EH (cell line): ENCODE measurements at places on chromosomes 4 and X.

DNA sequence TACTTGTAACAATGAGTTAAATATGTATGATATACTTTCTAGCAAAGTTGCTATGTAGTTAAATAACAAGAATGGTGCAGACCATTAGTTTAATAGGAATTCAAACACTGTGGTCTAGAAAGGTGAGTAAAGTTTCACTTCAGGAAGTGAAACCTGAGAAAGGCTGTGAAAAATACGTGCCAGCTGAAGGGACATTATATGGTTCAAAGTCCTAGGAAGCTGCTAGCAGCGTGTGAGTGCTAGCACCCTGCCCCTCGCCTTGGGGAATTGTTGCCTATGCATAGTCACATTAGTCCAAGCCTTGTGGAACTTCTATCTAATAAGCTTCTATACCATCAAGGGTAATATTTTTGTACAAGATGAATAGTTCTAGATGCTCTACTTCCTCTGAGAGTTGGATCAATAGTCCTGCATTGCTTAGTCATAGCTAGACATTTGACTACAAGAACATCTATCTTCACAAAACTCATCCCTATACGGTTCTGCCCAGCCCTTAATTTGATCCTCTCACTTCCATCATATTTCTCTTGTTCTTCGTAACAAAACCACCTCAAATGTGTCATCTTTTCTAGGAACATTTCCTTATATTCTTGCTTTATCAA lies 45.8 kb upstream of the ARSJ start:
- DNase-seq = no peak

- DNase-seq = peak; percentile 93
Observed at GRCh38 chr4:185219551-185220344, 10.3 kb downstream of the SNX25 start.

GRCh38 chr4:11532138-11532537 lies 103.4 kb upstream of the HS3ST1 start:
- DNase-seq = no peak

- DNase-seq = no peak
Observed at GRCh38 chr4:113566015-113566795, 195.3 kb downstream of the CAMK2D start.

DNA sequence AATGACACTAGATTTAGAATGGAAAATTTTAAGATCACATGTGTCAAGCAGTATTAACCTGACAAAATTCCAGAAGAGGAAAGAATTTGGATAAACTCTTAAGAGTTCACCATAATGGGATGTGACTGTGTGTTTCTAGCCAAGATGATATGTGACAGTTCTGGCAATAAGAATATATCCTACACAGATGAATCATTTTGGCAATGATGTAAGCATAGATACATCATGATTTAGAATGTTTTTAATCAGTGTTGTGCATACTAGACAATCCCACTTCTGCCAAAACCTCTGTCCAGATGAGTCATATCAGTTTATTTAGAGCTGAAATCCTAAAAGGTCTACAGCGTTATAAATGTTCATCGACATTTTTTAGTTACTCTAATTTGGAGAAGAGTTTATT lies 48.8 kb downstream of the PTCHD1 start:
- peak; percentile 25 for DNase-seq

GRCh38 chrX:108138814-108139702 lies 47.5 kb downstream of the ATG4A start:
- peak; percentile 8 for DNase-seq

DNA sequence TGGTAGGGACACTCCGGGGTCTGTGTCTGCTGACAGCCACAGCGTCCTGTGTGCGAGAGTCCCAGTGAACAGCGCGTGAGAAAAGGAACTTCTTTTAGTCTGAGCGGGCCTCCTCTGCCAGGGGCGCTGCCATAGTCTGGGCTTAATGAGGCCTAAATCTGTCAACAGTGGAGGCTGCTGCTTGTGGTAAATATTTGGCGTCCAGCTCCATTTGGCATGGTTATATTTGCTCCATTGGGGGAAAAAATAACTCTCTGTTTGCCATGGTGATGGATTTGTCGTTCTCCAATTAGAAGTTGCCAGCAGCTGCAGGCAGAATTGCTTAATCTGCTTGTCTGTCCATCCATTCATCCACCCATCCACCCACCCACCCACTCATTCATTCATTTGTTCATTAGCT lies 71.4 kb upstream of the PSAPL1 start:
- DNase-seq = no peak

- no peak for DNase-seq
Observed at GRCh38 chr4:76276813-76277212, 25.3 kb downstream of the FAM47E start.

DNA sequence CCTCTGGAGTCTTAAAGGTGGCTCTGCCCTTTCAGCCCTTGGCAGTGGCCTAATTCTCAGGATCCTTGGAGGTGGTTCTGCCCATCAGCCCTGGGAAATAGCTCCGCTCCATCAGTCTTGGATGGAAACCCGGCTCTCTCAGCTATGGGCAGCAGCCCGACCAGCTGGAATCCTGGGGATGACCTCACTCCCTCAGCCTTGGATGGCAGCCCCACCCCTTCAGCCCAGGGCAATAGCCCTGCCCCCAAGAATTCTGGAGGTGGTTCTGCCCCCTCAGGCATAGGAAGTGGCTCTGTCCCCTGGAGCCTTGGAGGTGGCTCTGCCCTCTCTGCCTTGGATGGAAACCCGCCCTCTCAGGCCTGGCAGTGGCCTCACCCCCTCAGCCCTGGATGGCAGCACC lies 127.7 kb downstream of the RBMX2 start:
- no peak for DNase-seq

- DNase-seq = no peak
Observed at GRCh38 chr4:106418444-106418843, 49.9 kb upstream of the GIMD1 start.

GRCh38 chr4:21307709-21308108 lies 607.5 kb downstream of the PACRGL start:
- no peak for DNase-seq

- no peak for DNase-seq
Observed at GRCh38 chr4:39025552-39026085, 6.6 kb downstream of the TMEM156 start.

GRCh38 chrX:39805022-39805421 lies 292.7 kb downstream of the BCOR start:
- no peak for DNase-seq

GRCh38 chr4:8090744-8091301 lies 67.8 kb downstream of the ABLIM2 start:
- no peak for DNase-seq

- DNase-seq = peak; percentile 89
Observed at GRCh38 chr4:147772459-147772969, 40.6 kb downstream of the ARHGAP10 start.

DNA sequence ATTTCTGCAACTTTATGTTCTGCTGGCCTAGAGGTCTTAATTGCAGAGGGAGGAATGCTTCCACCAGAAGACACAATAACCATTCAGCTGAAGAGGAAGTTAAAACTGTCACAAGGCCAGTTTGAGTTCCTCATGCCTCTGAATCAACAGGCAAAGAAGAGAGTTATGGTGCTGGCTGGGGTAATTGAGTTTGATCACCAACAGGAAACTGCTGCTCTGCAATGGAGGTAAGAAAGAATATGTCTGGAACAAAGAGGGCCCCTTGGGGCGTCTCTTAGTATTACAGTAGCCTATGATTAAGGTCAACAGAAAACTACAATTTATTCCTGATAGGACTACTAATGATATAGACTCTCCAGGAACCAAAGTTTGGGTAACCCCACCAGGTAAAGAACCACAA lies 744.0 kb downstream of the FSTL5 start:
- DNase-seq = no peak

DNA sequence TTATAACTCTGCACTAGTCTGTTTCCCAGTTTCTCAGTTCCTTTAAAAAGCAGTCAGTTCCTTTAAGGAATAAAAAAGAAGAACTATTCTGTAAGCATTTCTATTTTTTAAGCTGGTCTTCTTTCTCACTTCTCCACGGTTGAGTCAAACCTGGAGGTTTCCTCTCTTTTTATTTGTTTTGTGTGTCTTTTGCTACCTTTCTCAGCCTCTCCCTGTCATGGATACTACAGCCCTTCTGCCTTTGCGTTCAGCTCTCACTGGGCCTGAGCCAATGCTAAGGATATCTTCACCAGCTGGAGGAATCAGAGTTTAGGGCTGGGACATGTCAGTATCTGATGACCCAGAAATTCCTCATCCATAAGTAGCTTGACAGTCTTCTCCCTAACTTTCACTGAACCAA lies 49.7 kb upstream of the PRKX start:
- no peak for DNase-seq

DNA sequence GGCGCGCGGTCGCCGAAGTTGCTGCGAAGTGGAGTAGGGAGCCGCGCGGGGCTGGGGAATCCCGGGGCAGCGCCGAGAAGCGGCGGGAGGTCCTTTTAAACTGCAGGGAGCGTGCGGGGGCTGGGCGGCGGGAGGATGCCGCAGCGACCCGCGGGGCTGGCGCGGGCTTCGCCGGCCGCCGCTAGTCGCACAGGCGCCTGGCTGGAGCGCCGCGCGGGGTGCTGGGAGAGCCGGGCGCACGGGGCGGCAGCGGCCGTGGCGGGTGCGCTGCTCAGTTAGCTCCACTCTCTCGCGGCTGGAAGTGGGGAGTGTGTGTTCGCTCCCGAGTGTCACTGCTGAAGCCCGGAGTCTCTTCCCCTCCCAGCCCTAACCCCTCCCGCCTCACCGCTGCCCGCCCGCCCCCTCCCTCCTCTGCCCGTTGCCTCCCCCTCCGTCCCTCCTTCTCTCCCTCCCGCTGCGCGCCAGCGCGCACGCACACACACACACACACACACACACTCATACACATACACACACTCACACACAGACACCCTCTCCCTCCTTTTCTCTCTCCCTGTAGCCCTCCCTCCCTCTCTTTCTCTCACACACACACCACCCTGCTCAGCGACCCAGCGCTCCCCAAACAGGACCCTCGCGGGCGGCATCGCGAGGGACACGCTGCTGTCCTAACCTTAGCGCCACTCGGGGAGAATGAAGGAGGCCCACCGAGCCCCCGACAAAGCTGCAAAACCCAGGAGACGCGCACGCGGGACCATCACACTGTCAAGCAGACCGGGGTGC lies at the start of gene NDNF:
Gene NDNF, minus strand, starts transcription at position 312 of the 780 bp plus-strand sequence. CDS start 26,698 bp downstream, outside the sequence.
- peak; percentile 43 for DNase-seq

DNA sequence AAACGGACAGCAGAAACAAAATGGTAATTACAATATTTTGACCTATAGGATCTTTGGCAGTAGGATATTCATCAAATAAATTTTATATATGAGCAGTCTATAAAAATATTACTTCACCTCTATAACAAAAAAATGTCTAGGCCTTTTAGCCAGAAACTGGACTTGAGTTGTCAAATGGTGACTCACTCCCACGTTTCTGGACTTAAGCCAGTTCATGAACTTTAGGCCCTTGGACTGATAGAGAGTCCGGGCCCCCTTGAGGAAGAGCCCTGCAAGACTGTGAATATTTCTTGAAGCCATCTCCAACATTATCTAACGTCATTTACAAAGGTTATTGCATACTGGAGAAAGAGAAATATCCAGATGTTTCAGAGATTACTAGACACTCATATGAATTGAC lies 106.8 kb upstream of the FAM47A start:
- no peak for DNase-seq

DNA sequence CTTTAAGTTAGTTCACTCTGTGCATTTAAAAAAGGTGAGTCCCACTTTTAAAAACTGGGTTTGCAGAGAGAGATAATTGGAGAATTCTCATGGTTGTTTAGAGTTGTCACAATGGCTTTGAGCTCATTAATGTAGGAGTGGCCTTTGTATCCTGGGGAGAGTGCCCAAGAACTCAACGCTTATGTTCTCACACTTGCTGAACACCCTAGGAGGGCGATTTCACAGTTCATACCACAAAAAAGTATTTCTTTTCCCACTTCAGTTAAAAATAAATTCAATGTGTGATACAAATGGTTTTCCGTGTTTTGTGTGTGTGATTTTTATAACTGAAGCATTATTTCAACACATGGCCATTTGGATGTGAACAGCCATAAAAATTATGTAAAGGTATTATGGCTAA lies 8.4 kb downstream of the EMCN start:
- DNase-seq = no peak

GRCh38 chrX:45954026-45954425 lies 591.2 kb downstream of the ZNF674 start:
- DNase-seq = peak; percentile 0

DNA sequence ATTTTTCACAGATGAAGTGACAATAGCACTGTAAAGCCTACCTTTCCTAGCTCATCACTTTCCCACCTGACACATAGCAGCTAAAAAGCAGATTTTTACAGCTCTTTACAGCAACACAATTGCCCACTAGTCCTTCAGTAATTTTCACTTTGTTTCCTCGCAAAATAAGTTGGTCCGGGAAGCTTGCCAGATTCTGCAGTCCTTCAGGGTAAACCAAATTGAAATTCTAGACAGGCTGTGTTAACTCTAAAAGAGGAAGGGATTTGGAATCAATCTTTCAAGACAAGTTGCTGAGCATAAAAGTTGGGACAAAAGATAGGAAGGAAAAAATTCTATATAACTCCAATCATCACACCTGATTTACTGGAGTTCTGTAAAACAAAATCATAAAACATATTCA lies 8.7 kb downstream of the C1QTNF7 start:
- DNase-seq = peak; percentile 59

DNA sequence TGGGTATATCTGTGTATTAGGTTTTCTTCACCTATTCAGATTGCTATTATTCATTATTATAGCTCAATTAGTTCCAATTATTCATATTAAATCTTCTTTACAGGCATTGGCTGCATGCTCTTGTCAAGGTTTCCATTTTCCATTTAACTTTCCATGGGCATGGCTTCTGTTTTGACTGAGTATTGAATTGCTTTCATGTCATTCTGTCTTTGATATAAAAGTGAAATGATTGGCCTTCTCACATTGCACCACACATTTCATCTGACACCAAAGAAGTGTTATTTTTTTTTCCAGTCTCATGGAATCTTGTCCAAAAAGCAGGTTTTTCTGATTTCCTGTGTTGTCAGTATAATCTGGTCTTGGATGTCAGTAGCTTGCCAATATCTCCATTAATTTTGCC lies 1244.3 kb downstream of the RAPGEF2 start:
- no peak for DNase-seq

DNA sequence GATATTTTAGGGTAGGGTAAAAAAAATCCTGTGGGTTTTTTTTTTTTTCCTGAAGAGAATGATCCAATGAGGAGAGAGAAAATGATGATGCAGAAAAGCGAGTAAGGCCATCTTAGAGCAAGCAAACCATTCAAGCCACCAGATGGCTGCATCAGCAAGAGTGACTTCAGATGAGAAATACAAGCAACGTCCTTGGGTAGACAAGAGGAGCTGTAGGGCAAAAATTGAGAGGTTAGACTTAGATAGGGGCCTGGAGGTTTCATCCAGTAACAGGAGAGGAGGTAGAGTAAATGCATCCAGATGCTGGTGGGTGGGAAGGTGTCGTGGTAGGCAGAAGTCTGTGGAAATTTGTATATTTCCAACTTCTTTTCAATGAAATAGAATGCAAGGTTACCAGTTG lies 14.6 kb downstream of the FTHL17 start:
- DNase-seq = no peak
